Ascending aorta (tissue), 2 donors: ENCODE measurements at places on chromosomes 12 and 14.

DNA sequence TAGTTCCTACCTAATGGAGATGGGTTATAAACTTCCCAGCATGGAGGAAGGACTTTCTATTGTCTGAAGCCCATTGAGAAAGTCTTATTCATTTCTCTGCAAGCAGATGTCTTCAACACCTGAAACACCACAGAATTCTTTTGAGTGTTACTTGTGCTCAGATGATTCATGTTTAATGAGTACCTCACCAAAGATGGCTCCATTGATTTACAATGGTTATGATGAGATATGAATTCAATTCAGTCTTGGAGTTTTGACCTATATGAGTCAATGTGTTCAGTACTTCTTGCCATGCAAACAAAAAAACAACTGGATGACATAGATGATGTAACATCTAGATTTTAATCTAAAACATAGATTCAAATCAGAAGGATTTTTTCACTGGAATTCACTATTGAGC lies 15.4 kb upstream of the PAWR start:
- no peaks in the 10 kb centered on the region for H3K36me3 ChIP-seq
- no peak overlapping the region for H3K4me3 ChIP-seq
- no peaks in the 10 kb centered on the region for H3K27me3 ChIP-seq
- DNase-seq: no peak
- no peaks in the 10 kb centered on the region for H3K4me1 ChIP-seq

DNA sequence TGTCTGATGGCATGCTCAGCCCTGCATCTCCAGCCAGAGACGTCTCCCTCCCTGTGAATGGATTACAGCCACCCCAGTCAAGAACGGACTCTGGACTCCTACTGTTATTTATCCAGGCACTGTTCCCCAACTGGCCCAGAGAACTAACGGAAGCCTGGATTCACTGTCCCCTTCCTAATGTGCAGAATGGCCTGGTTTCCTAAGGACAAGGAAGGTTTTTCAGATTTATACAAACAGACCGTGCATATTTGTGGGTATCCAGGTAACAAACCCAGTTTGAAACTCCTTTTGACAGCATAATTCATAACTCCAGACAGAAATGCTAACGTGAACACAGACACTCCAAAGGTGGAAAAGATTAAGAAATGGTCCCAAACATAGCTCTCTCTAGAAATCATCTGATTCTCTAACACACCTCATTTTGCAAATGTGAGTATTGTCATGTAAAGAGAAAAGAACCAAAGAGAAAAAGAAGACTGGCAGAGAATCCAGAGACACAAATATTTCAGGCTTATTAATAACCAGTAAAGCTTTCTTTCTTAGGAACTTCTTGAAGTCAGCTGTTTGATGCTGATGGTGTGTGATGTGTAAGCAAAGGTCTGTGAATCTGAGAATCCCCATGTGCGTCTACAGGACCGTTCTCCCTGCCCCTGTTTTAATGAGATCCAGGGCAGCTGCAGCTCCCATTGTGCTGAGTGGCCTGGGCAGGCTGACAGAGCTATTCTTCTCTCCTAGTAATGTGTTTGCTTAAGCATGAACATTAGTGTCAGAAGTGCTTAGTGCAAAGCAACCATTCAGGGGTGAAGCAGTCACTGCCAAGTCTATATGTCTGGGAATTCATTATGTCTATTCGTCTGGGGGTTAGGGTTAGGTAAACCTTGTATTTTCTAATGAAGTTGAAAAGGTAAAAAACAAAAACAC lies 86.8 kb upstream of the HIF1A start:
- H3K27ac ChIP-seq: no peak overlapping the region
- no peaks in the 10 kb centered on the region for H3K36me3 ChIP-seq
- H3K4me3 ChIP-seq: no peak overlapping the region
- no peak for DNase-seq

GRCh38 chr12:85968606-85969005 lies 94.5 kb downstream of the NTS start:
- no peak for DNase-seq
- no peak overlapping the region for H3K4me3 ChIP-seq
- H3K4me1 ChIP-seq: no peaks in the 10 kb centered on the region

- H3K27me3 ChIP-seq: no peaks in the 10 kb centered on the region
- DNase-seq: no peak
- H3K4me1 ChIP-seq: peaks cover 27% of the 10 kb centered on the region
- no peaks in the 10 kb centered on the region for H3K36me3 ChIP-seq
- peak overlapping the region; percentile 84 for H3K4me3 ChIP-seq
- peak overlapping the region; percentile 86 for H3K27ac ChIP-seq
Measured at GRCh38 chr14:103123634-103124500, 606 bp downstream of the TNFAIP2 start.

DNA sequence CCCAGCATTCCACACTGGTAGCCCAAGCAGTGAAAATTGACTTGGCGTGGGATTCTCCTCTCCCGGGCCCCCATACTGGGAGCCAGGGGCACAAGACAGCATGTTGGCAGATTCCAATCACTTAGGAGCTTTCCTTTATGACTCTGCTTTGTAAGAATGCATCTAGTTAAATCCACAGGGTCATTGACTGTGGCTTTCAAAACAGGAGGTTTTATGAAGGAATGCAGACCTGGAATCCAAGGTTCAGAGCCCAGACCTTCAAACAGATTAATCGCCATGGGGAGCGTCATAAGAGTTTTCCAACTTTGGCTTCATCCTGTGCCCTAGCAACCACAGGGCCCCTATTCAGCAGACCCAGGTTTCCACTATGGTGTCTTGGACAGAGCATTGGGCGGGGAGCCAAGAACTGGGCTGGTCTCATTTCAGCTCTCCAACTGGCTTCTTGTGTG lies 76.4 kb upstream of the RMST start:
- H3K27ac ChIP-seq: no peak overlapping the region
- H3K4me1 ChIP-seq: no peaks in the 10 kb centered on the region
- no peak overlapping the region for H3K4me3 ChIP-seq
- no peak for DNase-seq

GRCh38 chr12:91604897-91605296 lies 422.3 kb upstream of the DCN start:
- no peaks in the 10 kb centered on the region for H3K36me3 ChIP-seq
- H3K4me3 ChIP-seq: no peak overlapping the region
- H3K27me3 ChIP-seq: no peaks in the 10 kb centered on the region
- DNase-seq: no peak

GRCh38 chr14:71371711-71372396 lies 464.6 kb downstream of the PCNX1 start:
- no peaks in the 10 kb centered on the region for H3K27me3 ChIP-seq
- DNase-seq: no peak

- DNase-seq: no peak
- no peaks in the 10 kb centered on the region for H3K27me3 ChIP-seq
- H3K27ac ChIP-seq: no peak overlapping the region
- no peak overlapping the region for H3K4me3 ChIP-seq
Measured at GRCh38 chr12:115988212-115988611, 289.3 kb downstream of the MED13L start.

- no peaks in the 10 kb centered on the region for H3K27me3 ChIP-seq
- no peak overlapping the region for H3K4me3 ChIP-seq
- no peak overlapping the region for H3K27ac ChIP-seq
Measured at GRCh38 chr12:96094201-96094600, 58.8 kb upstream of the LTA4H start.

GRCh38 chr12:70948236-70948975 lies 27.9 kb upstream of the PTPRR start:
- no peak overlapping the region for H3K27ac ChIP-seq
- H3K4me1 ChIP-seq: no peaks in the 10 kb centered on the region
- H3K36me3 ChIP-seq: no peaks in the 10 kb centered on the region
- no peaks in the 10 kb centered on the region for H3K27me3 ChIP-seq
- no peak for DNase-seq

GRCh38 chr12:111557271-111558106 lies 41.6 kb downstream of the ATXN2 start:
- H3K27ac ChIP-seq: no peak overlapping the region
- H3K36me3 ChIP-seq: no peaks in the 10 kb centered on the region
- H3K27me3 ChIP-seq: no peaks in the 10 kb centered on the region
- no peak for DNase-seq
- H3K4me3 ChIP-seq: no peak overlapping the region
- H3K4me1 ChIP-seq: no peaks in the 10 kb centered on the region

GRCh38 chr12:117674313-117674712 lies 294.5 kb downstream of the KSR2 start:
- no peaks in the 10 kb centered on the region for H3K27me3 ChIP-seq
- no peak for DNase-seq
- H3K36me3 ChIP-seq: no peaks in the 10 kb centered on the region
- no peak overlapping the region for H3K4me3 ChIP-seq
- no peak overlapping the region for H3K27ac ChIP-seq

DNA sequence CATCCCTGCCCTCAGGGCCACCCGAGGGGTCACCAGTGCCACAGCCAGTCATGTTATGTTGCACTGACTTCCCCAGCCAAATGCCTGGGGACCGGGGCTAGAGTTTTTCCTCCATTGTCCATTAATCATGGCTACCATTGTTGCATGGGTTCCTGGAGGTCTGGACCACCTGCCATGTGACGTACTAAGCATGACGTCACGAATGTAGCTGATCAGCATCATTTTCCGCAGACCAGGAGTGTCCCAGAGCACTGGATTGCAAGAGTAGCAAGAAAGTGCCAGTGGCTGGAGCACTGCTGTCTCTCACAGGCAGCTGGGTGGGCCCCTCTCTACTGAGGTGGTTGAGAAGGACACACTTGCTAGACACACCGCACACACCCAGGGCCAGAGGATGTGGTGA lies 6.9 kb upstream of the C14orf180 start:
- no peak overlapping the region for H3K27ac ChIP-seq
- no peaks in the 10 kb centered on the region for H3K4me1 ChIP-seq
- no peak for DNase-seq

GRCh38 chr12:109467978-109468676 lies 9.0 kb downstream of the KCTD10 start:
- DNase-seq: no peak
- H3K27me3 ChIP-seq: no peaks in the 10 kb centered on the region
- no peak overlapping the region for H3K4me3 ChIP-seq
- H3K36me3 ChIP-seq: peaks cover 32% of the 10 kb centered on the region

- H3K27me3 ChIP-seq: no peaks in the 10 kb centered on the region
- H3K4me3 ChIP-seq: no peak overlapping the region
- H3K36me3 ChIP-seq: no peaks in the 10 kb centered on the region
- no peaks in the 10 kb centered on the region for H3K4me1 ChIP-seq
Measured at GRCh38 chr14:20853042-20853441, 38.1 kb upstream of the RNASE3 start.

DNA sequence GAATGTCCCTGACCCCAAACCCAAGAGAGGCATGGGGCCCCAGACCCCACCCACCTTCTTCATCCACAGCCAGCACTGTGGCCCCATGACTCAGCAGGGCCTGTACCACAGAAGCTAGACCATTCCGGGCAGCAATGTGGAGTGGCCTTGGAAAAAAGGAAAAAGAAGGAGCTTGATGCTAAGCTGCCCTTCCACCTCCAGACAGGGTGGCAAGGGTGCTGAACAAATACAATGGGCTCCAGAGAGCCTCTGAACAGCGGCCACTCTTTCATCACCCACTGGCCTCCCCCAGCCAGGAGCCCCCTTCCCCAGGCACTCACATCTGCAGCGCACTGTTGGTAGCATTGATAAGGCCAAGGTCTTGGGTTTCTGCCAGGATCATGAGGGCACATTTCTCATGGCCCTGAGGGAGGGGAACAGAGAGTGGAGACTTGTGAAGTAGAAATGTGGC lies 13.9 kb downstream of the SLC39A5 start:
- no peak overlapping the region for H3K27ac ChIP-seq
- peaks cover 99% of the 10 kb centered on the region for H3K36me3 ChIP-seq
- H3K4me1 ChIP-seq: no peaks in the 10 kb centered on the region
- H3K4me3 ChIP-seq: no peak overlapping the region
- no peak for DNase-seq

DNA sequence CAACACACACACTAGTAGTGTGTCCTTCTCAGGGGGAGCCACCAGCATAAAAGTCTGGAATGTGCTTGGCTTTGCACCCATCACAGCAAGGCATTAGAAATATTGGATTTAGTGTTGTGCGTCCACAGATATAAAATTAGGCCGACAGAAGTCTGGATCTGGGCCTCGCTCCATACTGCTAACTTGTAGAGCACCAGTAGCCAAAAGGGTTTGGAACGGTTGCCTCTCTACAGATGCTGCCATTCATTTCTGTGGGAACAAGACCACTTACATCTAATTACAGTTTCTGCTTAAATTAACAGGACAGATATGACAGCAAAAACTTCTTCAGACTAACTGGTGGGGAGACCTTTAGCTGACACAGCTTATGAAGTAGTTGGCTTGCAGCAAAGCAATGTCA lies 94.2 kb downstream of the EXOC5 start:
- no peaks in the 10 kb centered on the region for H3K27me3 ChIP-seq
- DNase-seq: no peak
- H3K4me1 ChIP-seq: no peaks in the 10 kb centered on the region
- H3K36me3 ChIP-seq: no peaks in the 10 kb centered on the region

GRCh38 chr12:94229902-94230301 lies 81.5 kb downstream of the PLXNC1 start:
- no peak overlapping the region for H3K27ac ChIP-seq
- no peak for DNase-seq
- H3K4me1 ChIP-seq: no peaks in the 10 kb centered on the region
- H3K36me3 ChIP-seq: no peaks in the 10 kb centered on the region

- peak overlapping the region; percentile 51 for H3K27ac ChIP-seq
- H3K27me3 ChIP-seq: no peaks in the 10 kb centered on the region
- H3K36me3 ChIP-seq: no peaks in the 10 kb centered on the region
- H3K4me1 ChIP-seq: no peaks in the 10 kb centered on the region
- no peak overlapping the region for H3K4me3 ChIP-seq
Measured at GRCh38 chr12:27573972-27574371, 50.0 kb downstream of the PPFIBP1 start.

- H3K4me3 ChIP-seq: no peak overlapping the region
- H3K36me3 ChIP-seq: peaks cover 6% of the 10 kb centered on the region
- no peak for DNase-seq
- no peaks in the 10 kb centered on the region for H3K27me3 ChIP-seq
- H3K27ac ChIP-seq: no peak overlapping the region
Measured at GRCh38 chr14:102732924-102733323, 44.3 kb upstream of the TRAF3 start.

GRCh38 chr14:20412411-20412810 lies 890 bp downstream of the TEP1 start:
- H3K27ac ChIP-seq: peak overlapping the region; percentile 98
- peaks cover 5% of the 10 kb centered on the region for H3K4me1 ChIP-seq
- H3K4me3 ChIP-seq: peak overlapping the region; percentile 88
- no peaks in the 10 kb centered on the region for H3K27me3 ChIP-seq

DNA sequence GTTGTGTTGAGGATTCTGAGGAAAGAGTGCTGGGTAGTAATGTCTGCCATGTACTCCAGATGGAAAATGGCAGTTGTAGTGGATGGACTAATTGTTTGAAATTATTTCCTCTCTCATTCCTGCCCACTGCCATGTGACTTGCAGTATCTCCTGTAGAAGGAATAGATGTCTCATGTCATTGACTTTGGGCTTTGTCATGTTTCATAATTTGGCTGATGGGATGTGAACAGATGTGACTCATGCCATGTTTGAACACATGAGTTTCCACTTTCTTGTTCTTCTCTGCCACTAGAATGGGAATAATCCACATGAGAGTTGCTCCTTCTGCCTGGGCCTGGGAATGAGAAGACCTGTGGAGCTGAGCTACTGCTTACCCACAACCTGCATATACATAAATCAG lies 2.4 kb upstream of the CALCOCO1 start:
- DNase-seq: no peak
- no peak overlapping the region for H3K27ac ChIP-seq
- H3K36me3 ChIP-seq: peaks cover 3% of the 10 kb centered on the region
- H3K27me3 ChIP-seq: no peaks in the 10 kb centered on the region
- peaks cover 36% of the 10 kb centered on the region for H3K4me1 ChIP-seq
